ENCODE measurements at places on chromosomes 12 and 14.

GRCh38 chr14:91177073-91178034 lies 63.5 kb downstream of the DGLUCY start:
- peak; percentile 46 for DNase-seq

DNA sequence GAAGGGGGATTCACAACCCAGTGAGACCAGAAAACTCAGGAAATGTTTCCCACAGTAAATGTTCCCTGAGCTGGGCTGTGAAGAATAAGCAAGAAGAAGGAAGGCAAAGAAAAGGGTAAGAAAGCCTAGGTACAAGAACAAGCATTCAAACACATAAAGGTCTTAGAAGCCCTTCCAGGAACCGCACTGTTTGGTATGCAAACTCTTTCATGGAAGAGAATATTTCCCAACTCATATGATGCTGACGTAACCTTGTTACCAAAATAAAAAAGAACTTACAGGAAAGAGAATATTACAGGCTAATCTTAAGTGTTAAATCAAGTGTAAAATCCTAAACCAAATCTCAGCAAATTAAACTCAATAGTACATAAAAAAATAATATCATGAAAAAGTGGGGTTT lies 23.6 kb downstream of the MED6 start:
- no peak for DNase-seq

GRCh38 chr12:122356192-122356635 lies 66.3 kb downstream of the CLIP1 start:
- DNase-seq = peak; percentile 42

DNA sequence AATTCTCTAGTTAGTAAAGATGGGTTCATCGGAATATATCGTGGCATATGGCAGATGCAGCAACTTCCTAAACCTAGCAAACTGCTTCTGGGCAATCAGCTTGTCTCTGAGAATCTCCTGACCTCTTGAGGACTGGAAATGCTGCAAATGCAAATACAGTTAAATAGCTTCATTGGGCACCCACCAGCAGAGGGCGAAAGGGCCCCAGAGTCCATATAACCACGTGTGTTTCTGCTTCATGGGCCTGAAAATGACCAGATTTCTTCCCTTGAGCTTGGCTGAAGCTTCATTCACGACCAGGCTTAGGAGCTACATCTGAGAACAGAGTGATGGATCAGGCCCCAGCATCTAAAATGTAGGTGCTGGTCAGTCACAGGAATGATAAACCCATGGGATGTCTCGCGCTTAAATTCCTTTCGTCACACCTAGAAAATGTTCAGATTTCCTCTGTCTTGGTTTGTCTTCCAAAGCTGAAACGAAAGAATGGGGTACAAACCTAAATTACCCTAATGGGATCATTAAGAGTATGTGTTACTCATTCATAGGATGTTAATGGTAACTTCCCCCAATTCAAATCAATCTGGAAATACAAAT lies 1482.5 kb upstream of the TMEM132C start:
- peak; percentile 1 for DNase-seq

GRCh38 chr14:42200957-42201356 lies 594.3 kb downstream of the LRFN5 start:
- no peak for DNase-seq

- no peak for DNase-seq
Observed at GRCh38 chr14:76926521-76927251, 100.5 kb downstream of the LRRC74A start.

DNA sequence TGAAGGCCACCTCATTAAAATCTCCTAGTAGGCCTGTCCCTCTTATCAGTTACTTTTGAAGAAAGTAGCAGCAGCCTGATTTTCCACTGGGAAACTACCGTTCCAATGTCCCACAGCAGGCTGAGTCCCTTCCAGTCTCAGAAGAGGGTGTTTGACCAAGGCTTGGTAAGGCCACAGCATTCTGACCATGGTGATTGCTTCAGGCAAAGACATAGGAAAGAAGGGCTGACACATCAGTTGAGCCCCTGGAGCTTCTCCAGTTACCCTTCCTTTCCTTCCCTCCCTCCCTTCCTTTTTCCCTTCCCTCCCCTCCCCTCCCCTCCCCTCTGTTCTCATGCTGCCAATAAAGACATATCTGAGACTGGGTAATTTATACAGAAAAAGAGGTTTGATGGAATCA lies 234.3 kb upstream of the NOS1 start:
- no peak for DNase-seq

GRCh38 chr14:39988939-39989338 lies 556.7 kb upstream of the FBXO33 start:
- DNase-seq = no peak

GRCh38 chr14:76472199-76472723 lies 96.3 kb downstream of the ESRRB start:
- no peak for DNase-seq

GRCh38 chr12:72271451-72272090 lies 599 bp upstream of the TRHDE start:
- no peak for DNase-seq

- DNase-seq = no peak
Observed at GRCh38 chr12:99600388-99600787, 47.2 kb upstream of the GARIN6 start.

GRCh38 chr12:110316861-110317260 lies 35.8 kb downstream of the ATP2A2 start:
- no peak for DNase-seq

GRCh38 chr14:100350276-100350926 lies 27.3 kb downstream of the SLC25A47 start:
- no peak for DNase-seq

DNA sequence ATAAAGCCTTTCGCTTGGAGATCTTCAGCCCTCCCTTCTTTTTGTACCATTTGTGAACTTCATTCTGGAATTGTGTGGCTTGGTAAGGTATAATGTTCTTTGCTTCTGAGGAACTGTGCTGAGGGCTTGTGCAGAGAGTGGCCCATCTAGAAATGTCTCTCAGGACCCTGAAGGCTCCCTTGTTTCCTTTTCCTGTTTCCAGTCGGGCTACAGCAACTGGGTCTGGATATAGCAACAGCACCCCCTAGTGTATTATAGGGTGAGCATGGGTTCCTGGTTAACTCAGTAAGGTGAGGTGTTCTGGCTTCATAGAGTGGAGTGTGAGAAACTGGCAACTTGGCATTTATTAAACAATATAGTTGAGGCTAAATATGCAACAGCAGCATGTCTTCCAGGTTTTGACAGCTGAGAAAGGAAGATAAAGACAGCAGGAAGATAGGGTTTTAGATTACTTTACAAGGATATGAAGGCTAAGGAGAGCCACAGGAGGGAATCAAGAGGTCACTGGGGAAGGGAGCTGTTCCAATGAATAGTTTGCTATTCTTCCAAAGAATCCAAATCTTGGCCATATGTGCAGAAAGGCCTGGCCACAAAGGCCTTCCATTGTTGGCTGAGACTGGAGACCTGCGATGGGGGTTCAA lies 49.1 kb upstream of the RNU6-8 start:
- DNase-seq = peak; percentile 26

- DNase-seq = no peak
Observed at GRCh38 chr12:91630596-91631293, 448.1 kb upstream of the DCN start.

DNA sequence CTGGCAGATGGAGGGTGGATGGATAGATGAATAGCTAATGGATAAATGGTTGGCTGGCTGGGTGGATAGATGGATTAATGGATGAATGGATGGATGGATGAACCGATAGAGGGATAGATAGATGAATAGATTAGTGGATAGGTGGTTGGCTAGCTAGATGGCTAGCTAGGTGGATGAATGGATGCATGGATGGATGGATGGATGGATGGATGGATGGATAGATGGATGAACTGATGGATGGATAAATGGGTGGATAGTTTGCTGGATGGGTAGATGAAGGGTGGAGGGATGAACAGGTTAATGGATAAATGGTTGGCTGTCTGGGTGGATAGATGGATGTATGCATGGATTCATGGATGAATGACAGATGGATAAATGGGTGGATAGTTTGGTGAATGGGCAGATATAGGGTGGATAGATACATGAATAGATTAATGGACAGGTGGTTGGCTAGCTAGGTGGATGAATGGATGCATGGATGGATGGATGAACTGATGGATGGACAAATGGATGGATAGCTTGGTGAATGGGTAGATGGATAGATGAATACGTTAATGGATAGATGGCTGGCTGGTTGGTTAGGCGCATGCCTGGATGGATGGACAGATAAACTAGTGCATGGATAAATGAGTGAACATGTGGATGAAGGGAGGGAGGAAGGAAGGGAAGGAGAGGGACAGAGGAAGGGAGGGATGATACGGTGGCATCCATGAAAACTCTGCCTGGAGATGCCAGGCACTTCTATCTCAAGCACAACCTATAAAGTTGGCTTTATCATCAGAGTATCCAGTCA lies 8.1 kb downstream of the SERPINA9 start:
- DNase-seq = no peak

DNA sequence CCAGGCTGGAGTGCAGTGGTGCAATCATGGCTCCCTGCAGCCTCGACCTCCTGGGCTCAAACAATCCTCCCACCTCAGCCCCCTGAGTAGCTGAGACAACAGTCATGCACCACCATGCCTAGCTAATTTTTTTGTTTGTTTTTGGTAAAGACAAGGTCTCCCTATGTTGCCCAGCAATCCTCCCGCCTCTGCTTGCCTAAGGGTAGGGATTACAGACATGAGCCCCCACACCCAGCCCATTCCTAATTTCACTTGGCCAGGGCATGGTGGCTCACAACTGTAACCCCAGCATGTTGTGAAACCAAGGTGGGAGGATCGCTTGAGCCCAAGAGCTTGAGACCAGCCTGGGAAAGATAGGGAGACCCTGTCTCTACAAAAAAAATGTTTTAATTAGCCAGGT lies 9.1 kb downstream of the DAD1 start:
- DNase-seq = no peak

DNA sequence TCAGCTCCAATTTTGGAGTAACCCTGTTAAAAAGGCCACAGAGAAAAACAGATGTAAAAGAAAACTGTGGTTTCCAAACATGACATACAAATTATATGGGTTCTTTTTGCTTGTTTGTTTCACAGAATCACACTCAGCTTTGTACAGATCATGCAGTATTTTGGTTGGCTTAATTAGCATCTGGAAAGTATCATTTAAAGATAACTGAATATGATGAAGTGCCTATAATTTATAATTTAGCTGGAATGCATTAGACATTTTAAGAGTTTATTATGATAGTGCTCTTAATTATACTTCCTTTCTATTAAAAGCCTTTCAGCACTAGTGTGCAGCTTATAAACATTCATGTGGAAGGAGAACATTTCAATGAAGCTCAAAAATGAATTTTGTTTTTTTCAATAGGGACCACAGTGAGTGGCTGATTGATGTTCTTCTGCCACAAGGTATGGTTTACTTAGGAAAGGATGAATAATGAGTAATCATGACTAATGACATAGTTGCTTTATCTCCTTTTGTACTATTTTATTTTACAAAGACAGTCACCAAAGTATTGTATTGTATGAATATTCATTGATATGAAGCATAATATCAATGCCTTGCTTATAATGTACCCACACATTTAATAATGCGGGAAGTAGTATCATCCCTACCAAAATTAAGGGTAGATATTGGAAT lies 98.3 kb downstream of the UNC79 start:
- DNase-seq = no peak

DNA sequence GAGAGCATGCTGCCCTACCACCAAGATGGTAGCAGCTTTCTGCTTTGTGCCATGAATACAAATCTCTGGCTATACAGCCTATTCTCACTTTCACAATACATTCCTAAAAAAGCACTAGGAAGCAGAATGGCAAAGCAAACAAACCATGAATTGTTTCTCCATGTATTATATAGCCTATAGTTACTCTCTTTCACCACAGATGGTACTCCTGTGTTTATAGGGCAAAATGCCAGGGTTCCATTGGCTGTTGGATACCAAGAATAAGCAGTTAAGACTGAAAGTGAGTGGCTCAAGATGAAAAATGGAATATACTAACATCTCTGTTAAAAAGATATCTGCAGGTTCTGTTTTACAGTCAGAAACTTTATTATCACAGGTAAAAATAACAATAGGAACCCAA lies 11.1 kb downstream of the ARF3 start:
- DNase-seq = no peak

- DNase-seq = no peak
Observed at GRCh38 chr12:3453990-3454680, 36.9 kb upstream of the PRMT8 start.

DNA sequence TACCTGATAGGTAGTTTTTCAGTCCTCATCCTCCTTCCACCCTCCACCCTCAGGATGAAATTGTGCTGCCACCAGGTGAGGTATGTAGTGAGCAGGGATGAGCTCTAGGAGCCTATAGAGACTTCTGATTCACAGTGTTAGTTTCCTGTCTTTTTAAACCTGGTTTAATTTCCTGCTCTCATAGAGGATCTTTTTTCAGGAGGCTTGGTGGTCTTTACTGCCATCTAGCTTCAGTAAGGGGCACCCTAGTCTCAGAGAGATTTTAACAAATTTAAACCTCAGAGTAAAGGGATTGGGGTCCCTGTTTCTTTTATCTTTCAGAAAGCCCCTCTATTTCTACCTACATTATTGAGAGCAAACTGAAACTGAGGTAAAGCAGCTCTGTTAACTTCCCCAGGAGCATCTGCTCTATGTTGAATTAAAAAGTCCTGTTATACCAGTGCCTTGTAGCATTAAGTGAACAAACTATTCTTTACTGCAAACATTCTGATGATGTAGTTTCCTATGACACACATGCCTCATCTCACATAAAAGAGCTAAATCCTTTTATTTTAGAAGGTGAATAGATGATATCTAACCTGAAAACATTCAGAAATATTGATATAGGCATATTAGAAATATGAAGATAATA lies 172.2 kb upstream of the DDHD1 start:
- DNase-seq = no peak

DNA sequence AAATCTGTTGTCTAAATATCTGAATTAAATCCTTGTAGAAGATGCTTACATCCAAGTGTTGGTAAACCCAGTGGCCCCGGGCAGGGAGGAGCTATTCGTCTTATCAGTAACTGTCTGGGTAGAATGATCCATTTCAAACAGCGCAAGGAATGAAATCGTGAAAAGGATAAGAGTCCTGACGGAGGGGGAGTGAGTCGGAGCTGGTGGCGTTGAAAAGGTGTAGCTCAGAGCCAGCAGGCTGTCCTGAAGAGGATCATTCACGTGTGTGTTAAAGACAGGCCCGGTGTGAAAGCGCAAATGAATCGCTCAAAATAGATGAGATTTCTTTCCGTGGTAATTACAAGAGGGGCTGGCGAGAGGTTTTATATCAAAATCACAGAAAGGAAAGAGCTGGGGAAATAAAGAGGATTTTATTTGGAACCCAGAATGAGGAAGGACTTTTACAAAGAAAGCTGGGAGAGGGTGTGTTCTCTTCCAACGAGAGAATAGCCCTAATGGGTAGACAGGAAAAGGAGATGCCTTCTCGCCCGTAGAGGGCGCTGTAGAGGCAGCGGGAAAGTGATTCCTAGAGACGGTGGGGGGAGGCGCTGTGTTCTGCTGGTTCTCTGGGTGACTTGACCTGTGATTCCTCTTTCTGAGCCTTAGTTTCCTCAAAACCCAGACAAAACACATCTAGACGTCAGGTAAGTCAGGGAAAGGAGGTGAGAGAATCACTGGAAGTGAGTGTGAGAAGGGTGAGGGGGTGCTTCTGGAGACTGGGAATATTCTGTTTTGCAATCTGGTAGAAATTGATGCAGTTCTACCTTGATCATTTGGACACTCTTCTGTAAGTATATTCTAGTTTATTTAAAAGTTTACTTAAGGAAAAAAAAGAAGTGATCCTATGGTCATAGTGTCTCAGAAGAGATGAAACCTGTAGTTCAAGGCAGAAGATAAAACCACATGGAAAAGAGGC lies 39.3 kb downstream of the SRRM4 start:
- DNase-seq = no peak
